ENCODE measurements at places on chromosomes 2 and 18.
A peak's percentile ranks its signal among the peaks of the same experiment; 100 is the strongest.

- DNase-seq: no peak
Observed at GRCh38 chr2:29023188-29023587, 42.1 kb downstream of the TOGARAM2 start.

GRCh38 chr2:40178971-40179370 is 272.9 kb downstream of the SLC8A1 start:
- DNase-seq: no peak

- DNase-seq: peak; percentile 7
Observed at GRCh38 chr18:48022531-48023329, 92.3 kb upstream of the SMAD2 start.

DNA sequence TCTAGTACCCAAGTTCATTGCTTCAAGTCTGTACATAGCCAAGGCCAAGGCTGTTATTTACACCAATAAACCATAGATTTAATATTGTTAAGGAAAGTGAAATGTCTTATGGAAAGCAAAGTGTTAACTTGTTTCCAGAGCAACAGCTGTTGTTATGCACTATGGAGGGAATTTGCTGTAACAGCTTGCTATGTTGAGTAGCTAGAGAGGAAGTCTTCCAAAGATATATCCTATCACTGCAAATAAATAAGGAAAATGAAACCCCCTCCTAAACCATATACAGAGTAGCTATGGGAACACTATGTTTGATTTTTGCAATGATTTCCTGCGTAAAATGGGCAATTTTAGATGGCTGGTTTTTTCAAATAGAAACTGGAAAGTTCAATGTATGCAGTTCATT is 21.1 kb downstream of the TMEM182 start:
- DNase-seq: no peak

- no peak for DNase-seq
Observed at GRCh38 chr18:13551841-13552733, 174.3 kb downstream of the FAM210A start.

DNA sequence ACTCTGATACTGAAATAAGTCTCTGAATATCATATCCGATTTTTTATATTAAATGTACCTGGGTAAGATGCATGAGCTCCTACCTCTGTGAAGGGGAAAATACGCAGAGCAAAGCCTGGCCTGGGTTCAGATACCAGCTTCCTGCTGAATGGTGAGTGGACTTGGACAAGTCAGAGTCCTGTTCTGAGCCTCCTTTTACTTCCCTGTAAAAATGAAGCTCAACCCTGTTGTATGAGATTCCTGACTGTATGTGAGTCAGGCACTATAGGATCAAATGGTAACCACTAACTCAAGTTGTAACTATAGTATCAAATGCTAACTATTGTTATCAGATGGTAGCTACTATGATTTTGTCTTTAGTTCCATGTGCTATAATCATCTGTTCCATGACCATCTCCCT is 561.7 kb downstream of the CNTNAP5 start:
- DNase-seq: no peak

GRCh38 chr2:37907501-37908225 is 17.4 kb upstream of the RMDN2 start:
- DNase-seq: no peak

DNA sequence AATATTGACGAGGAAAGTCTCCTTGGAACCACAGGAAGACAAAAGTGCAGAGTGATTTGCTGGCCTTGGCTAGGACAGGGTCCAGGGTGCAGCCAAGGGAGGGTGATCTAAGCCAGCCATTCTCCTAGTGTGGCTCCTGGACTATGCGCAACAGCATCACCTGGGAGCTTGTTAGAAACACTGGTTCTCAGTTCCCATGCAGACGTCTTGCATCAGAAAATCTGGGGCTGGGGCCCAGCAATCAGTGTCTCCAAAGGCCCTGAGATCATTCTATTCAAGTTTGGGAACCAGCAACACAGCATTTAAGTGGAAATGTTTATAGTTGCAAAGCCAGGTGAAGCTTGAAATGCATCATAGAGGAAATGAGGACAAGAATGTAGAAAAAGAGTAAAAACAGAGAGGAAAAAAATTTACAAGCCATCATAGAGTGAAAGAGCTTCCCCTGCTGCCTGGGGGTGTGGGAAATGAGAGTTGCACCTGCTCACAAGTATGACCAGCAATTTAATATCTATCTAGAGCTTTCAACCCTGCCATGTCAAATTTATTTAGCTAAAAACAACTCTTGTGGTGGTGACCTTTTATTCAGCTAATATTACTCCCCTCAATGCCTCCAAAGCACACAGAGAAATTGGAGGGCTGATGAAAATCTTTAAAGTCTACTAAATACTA is 54.4 kb upstream of the SEC11C start:
- DNase-seq: no peak

DNA sequence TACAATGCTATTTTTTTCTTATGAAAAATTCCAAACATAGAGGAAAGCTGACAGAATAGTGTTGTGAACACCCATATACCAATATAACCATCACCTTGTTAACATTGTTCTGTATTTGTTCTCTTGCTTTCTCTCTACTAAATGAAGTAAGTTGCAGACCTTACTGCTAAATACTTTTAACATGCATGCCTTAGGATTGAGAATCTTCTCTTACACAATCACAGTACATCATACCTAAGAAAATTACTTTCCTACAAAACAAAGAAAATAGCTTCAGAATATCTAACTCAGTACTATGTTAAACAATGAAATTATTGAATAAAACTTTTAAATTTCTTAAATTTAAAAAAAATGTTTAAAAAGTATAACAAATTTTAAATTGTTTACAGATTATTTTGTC is 136.5 kb downstream of the UBR3 start:
- no peak for DNase-seq

- no peak for DNase-seq
Observed at GRCh38 chr2:185337033-185337432, 401.6 kb upstream of the FSIP2 start.

GRCh38 chr2:85578243-85579180 is 1.1 kb downstream of the VAMP8 start:
- DNase-seq: no peak

- no peak for DNase-seq
Observed at GRCh38 chr18:6482198-6482977, 67.7 kb upstream of the L3MBTL4 start.

DNA sequence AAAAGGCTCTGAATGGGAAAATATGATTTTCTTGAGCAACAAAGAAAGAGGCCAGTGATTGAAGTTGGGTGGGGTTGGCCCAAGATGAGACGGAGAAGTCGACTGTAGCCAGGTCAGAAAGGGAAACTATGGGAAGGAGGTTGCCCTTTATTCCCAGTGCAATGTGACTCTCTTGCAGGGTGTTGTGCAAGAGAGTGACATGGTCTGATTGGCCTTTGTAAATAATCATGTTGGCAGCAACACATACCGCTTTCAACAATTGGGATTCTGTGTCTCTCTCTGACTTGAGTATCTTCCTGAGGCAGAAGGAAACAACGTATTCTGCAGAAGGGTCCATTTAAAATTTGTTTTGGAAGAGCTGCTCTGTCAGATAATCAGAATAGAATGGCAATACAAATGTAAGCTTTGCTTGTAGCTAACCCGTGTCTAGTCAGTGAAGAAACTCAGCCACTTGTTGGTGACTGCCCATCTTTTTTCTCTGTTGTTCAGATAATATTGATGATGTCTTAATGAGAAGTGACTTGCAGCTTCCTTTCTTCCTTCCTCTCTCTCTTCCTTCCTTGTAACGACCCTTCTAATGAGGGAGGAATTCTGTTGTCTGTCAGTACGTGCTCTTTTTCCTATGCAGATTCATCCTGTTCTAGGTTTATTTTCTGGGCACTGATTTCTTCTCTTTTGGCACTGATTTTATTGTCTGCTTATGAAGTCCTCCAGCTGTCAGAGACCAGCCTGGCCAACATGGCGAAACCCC is 311.0 kb upstream of the FAM98A start:
- no peak for DNase-seq

GRCh38 chr2:117832332-117832731 is 17.8 kb downstream of the DDX18 start:
- DNase-seq: no peak

- no peak for DNase-seq
Observed at GRCh38 chr2:8260213-8260612, 421.6 kb upstream of the ID2 start.

DNA sequence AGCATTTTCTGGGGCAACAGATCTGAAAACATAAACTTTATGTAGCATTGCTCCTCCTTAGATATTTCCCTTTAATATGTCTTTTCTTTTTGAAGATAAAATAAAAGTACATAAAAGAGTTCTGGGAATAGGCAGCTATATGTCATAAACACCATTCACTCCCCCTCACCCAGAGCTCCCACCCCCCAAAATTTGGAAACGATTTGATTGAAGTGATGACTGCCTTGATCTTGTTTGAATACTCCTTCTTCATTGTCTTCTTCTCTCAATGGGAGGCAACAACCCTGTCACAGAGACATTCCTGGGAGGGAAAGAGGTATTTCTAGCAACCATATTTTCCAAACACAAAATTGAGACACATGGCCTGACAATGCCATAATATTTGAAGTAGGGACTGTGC is 369.3 kb downstream of the ARHGAP15 start:
- no peak for DNase-seq

- no peak for DNase-seq
Observed at GRCh38 chr2:142037744-142038143, 93.1 kb downstream of the LRP1B start.

DNA sequence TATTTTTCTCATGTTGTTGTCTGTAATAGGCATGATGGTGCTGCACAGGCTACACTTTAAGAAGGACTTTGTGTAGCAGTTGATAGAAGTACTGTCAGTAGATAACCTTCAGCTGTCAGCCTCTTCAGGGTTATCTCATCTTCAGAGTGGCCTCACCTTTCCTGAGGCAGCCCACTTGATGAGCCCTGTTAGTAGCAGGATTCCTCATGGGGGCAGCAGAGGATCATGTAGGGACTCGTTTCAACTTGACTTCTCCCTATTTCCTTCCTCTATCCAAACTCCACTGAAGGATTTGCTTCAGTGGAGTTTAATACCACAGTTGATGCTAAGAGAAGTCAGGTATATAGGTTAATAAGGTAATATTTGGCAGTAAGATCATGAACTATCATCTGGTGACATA is 530.3 kb upstream of the FSIP2 start:
- DNase-seq: no peak

DNA sequence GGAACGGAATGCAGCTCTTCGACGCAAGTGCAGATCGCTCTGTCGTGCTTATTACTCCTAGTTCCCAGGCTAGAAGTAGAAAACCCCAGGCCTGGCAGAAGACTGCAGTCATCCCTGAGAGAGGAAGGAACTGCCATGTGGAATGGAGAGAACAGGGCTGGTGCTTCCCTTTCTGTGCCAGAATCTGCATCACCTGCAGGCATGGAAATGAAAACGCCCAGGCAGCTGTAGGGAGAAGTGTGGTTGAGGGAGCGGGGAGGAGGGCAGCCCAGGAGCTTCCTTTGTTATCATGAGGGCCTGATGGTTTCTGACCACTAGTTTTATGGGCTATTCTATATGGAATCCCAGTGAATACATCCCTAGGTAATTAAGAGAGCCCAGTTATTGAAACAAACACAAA is 79.4 kb upstream of the SMIM21 start:
- no peak for DNase-seq

- DNase-seq: no peak
Observed at GRCh38 chr2:151491496-151491895, 81.8 kb downstream of the RIF1 start.

GRCh38 chr18:27839141-27839540 is 337.8 kb downstream of the CDH2 start:
- DNase-seq: no peak

GRCh38 chr18:7038330-7038851 is 79.2 kb downstream of the LAMA1 start:
- DNase-seq: no peak

DNA sequence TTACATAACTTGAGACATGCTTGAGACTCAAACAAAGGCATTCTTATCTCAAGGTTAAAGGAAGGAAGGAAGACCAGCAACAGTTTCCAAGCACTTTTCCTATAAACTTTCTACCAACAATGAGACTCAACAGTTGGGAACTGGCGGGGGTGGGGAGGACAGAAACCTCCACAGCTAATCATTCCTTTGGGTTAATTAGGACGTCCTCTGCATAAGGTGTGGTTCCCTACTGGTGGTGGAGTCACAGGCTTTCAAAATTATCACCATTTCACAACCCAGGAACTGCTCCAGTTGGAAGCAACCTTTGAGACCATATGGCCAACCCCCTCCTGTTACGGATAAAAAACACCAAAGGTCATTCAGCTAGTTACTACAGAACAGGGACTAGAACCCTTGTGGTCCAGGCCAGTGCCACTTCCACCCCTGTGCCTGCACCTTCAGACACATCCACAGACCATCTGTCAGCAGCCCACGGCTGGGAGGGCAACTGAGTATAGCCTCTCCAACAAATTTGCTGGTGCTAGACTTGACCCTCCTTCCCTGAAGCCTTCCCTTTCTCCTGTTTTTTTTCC is 30.1 kb upstream of the ATL2 start:
- no peak for DNase-seq

DNA sequence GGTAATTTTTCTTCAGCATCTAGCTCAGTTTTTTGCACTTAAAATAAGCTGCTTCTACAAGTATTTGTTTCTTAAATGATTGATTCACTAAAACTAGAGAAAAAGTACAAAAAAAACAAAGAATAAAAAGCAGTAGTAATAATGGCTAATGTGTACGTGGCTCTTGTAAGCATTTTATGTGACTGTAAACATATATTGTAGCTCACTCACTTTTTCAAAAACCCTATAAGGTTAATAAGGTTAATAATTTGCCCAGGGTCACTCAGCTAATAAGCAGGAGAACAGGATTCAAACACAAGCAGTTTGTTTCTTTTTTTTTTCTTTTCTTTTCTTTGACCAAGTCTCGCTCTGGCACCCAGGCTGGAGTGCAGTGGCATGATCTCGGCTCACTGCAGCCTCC is 67.5 kb downstream of the RMDN2 start:
- no peak for DNase-seq

DNA sequence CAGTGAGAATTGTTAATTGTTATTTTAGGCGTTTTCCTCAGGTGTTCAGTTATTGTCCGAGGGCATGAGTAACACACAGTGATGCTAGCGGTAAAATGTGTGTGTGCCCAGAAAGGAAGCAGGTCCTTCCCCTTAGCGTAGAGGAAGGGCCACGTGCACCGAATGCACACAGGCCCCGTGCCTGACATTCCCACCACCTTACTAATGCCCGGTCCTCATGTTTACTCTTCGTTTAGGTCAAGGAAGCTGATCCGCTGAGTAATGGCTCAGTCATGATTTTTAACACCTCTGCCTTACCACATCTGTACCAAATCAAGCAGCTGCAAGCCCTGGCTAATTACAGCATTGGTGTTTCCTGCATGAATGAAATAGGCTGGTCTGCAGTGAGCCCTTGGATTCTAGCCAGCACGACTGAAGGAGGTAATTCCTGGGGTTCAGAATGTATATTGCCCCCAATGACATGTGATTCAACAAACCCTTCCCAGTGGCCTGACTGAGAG is 76.7 kb downstream of the MERTK start:
- no peak for DNase-seq

GRCh38 chr2:46886268-46887027 is 29.2 kb downstream of the MCFD2 start:
- no peak for DNase-seq

DNA sequence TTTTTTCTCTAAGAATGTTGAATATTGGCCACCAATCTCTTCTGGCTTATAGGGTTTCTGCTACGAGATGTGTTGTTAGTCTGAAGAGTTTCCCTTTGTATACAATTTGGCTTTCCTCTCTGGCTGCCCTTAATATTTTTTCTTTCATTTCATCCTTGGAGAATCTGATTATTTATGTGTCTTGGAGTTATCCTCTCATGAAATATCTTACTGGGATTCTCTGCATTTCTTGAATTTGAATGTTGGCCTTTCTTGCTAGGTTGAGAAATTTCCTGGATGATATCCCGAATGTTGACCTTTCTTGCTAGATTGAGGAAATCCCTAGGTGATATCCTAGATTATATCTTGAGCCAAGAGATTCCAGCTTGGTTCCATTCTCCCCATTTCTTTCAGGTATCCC is 125.6 kb downstream of the SLC5A7 start:
- DNase-seq: no peak
